Activated T-cell treated with anti-CD3 and anti-CD28 coated beads, Interleukin-2, amount 50 U/mL, for 24 hours (primary cell): ENCODE measurements at places on chromosomes 11 and 22.

- peaks cover 70% of the 10 kb centered on the region for H3K36me3 ChIP-seq
- no peak overlapping the region for H3K27ac ChIP-seq
- H3K4me3 ChIP-seq = no peak overlapping the region
- DNase-seq = peak; percentile 65
- H3K4me1 ChIP-seq = no peaks in the 10 kb centered on the region
- H3K27me3 ChIP-seq = no peaks in the 10 kb centered on the region
These were observed 13.4 kb downstream of the VWCE start for GRCh38 chr11:61281581-61282250.

DNA sequence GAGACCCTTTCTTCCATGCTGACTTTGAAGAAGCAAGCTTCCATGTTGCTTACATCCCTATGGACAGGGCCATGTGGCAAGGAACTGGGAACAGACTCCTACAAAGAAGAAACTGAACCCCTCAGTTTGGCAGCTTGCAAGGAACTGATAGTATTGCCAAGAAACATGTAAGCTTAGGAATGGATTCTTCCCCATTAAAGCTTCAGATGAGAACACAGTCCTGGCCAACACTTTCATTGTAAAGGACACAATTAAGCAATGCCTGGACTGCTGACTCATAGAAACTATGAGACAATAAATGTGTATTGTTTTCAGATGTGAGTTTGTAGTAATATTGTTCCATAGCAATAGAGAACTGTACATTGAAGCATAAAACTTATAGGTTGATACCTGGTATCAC is 82.4 kb downstream of the AASDHPPT start:
- no peak overlapping the region for H3K4me3 ChIP-seq
- H3K27ac ChIP-seq = no peak overlapping the region
- no peak for DNase-seq

DNA sequence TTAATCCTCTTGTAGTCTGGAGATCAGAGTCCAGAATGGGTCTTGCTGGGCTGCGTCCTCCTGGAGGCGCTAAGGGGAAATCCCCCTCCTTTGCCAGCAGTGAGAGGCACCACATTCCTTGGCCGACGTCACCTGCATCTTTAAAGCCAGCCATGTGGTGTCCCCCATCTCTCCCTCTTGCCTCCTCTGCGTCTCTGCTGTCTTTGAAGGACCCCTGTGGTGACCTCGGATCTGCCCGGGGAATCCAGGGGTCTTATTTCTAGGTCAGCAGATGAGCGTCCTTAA is 27.2 kb upstream of the PARVB start:
- peaks cover 35% of the 10 kb centered on the region for H3K4me1 ChIP-seq
- H3K4me3 ChIP-seq = peak overlapping the region; percentile 88

GRCh38 chr11:63993993-63994392 is 7.8 kb downstream of the OTUB1 start:
- no peak for DNase-seq
- no peaks in the 10 kb centered on the region for H3K27me3 ChIP-seq
- no peak overlapping the region for H3K27ac ChIP-seq
- H3K4me1 ChIP-seq = peaks cover 17% of the 10 kb centered on the region
